ENCODE measurements at places on chromosomes 16 and 17.

DNA sequence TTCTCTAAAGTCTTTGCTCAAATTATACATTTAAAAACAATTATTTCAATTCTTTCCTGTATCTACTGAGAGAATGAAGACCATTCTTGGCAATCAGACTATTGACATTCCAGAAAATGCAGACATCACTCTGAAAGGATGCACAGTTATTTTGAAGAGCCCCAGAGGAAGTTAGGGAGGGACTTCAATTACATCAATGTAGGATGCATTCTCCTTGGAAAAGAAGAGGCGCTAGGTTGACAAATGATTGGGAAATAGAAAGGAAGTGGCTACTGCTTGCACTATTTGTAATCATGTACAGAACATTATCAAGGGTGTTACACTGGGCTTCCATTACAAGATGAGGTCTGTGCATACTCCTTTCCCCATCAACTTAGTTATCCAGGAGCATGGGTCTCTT, 74.3 kb downstream of the SSH2 start:
- no peak for DNase-seq

- no peak for DNase-seq
Observed at GRCh38 chr17:9350080-9350479, 225.5 kb downstream of the STX8 start.

- DNase-seq = no peak
Observed at GRCh38 chr17:81140018-81140417, 25.3 kb upstream of the PVALEF start.

- DNase-seq = no peak
Observed at GRCh38 chr16:57887711-57888110, 83.2 kb downstream of the CNGB1 start.

DNA sequence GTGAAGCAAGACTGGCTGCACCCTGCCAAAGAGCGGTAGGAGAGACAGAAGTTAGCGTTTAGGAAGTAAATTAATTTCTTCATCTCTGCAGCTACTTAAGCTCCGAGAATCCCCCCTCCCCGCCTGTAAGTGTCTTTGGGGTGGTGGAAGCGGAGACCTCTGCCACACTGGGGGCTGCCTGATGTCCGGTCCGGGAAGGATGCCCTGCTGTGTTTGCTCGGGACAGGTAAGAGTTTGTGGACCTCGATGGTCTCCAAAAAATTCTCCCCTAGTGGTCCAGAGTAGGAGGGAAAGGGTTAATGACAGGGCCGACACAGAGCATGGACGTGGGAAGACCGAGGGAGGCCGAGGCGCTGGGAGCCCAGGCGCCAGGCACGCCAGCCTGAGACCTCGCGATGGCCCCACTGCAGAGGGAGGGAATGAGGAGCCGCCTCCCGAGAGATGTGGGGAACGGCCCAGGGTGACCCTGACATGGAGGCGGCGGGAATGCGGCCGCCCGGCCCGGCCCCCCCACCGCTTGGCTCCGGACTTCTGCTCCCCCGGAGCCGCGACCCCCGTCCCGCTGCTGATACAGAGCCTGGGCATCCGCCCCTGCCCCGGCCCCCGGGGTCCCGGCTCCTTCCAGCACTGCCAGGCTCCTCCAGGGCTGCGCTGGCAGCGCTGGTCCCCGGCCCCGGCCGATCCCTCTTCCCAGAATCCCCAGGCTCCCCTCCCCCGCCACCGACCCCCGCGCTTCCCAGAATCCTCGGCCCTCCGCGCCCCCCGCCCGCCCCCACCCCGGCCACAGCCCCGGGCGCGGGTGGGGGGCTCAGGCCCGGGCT, 680 bp downstream of the ZNF629 start:
- DNase-seq = no peak

DNA sequence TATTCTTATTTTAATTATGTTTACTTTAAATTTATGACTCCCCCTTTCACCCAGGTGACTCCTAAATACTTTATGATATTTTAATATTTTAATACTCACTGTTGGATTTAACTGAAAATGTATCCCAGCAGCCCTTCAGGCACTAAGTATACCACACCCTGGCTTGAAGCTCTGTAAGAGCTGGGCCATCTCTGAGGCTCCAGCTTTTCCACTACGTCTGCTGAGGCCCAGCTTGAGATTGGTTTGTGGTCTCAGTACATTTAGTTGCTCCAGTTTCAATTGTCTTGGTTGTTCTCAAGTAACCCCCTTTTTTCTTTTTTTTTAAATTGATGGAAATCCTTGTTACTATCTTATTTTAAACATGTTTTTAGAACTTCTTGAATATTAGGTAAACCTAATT, 27.0 kb upstream of the CAPNS2 start:
- no peak for DNase-seq

DNA sequence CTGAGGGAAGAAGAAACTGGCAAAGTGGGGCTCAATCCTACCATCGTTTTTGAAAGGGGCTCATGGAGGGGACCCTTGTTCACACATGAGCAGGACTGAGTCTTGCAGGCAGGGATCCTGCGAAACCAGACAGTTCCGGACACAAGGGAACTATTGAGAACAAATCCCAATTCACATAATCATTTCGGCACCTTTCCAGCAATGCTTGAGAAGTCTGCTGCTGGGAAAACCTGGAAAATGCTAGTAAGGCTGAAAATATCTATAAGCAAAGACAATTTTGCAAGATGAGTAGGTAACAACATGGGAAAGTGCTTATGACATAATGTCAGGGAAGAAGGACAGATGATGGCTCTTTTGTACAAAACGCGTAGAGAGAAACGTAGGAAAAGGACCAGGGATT, 52.1 kb upstream of the BPTF start:
- DNase-seq = no peak

DNA sequence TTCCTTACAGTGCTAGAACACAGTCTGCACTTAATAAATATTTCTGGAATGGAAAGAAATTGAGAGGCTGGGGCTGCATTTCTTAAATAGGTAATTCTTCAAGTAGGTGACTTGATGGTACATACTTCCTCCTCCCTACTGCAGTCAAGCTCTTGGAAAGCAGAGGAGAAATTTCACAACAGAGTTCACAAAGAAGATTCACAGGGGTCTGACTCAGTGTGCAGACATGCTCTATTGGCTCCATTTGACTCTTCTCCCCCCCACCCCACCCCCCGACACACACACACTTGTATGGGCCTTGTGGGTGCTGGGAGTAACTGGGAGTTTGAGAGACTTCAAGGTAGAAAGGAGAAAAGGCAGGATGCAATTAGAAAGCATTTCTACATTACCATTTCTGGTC, 6.2 kb upstream of the MYOCD start:
- DNase-seq = no peak

GRCh38 chr17:77444984-77445759, 304.4 kb downstream of the SEC14L1 start:
- no peak for DNase-seq

All from stimulated activated CD8-positive, alpha-beta memory T cell treated with anti-CD3 and anti-CD28 coated beads, Interleukin-2, amount 100 ng/mL, for 1 hour (primary cell).